ENCODE measurements at places on chromosomes 6 and 20.

- no peak for DNase-seq
Observed at GRCh38 chr6:73240730-73241129, 15.4 kb upstream of the KHDC1L start.

DNA sequence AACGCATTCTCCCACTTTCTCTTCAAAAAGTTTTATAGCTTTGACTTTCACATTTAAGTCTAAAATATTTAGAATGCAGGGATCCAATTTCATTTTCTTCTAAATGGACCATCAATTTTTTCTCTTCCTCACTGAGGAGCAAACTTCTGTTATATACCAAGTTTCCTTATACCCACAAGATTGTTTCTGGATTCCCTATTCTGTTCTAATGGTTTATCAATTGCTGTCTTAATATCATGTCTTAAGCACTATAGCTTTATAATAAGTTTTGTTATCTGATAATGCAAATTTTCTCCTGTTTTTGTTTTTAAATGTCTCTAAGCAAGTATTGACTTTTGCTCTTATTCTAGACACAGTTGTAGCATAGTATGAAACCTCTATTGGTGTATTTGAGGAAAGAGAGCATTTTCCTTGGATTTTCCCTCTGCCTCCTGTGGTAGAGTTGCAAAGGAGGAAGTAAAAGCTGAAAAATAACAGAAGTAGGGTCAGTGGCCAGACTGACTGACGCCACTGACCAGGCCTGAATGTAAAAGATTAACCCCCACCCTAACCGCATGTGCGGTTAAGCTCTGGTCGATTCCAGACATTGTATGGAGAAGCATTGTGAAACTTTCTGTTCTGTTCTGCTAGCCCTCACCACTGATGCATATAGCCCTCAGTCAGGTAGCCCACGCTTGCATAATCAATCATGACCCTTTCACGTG lies 40.3 kb downstream of the GPX5 start:
- no peak for DNase-seq

GRCh38 chr6:111591370-111591900 lies 14.2 kb downstream of the TRAF3IP2 start:
- DNase-seq: peak; percentile 97

DNA sequence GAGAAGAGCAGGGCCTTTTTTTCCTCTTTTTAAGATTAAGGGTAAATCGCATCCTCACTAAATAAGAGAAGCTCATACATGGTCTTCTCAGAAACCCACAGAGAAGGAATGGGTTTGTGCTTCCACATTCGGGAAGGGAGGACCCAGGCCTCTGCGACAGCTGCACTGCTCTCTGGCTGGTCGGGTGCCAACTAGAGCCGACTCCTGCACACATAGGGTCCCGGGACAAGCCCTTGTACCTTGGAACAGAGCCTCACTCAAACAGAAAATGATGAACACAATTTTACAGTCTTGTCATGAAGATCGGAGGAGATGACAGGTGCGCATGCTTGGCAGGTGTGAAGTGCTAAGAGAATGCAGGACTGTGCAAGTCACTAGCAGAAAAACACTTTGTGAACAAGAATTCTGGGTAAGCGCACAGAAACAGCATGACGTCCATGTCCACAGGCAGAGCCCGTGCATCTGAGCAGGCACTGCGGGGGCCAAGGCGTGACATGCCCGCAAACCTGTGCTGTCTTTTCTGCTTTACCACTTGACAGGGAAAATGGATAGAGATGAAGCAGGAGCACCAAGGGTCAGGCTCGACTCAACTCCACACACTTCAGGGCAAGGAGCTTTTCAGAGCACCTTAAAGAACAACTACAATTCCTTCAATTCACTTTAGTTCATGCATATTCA lies 101.0 kb upstream of the MPC1 start:
- DNase-seq: no peak

- DNase-seq: no peak
Observed at GRCh38 chr6:20058121-20058905, 154.0 kb downstream of the MBOAT1 start.

DNA sequence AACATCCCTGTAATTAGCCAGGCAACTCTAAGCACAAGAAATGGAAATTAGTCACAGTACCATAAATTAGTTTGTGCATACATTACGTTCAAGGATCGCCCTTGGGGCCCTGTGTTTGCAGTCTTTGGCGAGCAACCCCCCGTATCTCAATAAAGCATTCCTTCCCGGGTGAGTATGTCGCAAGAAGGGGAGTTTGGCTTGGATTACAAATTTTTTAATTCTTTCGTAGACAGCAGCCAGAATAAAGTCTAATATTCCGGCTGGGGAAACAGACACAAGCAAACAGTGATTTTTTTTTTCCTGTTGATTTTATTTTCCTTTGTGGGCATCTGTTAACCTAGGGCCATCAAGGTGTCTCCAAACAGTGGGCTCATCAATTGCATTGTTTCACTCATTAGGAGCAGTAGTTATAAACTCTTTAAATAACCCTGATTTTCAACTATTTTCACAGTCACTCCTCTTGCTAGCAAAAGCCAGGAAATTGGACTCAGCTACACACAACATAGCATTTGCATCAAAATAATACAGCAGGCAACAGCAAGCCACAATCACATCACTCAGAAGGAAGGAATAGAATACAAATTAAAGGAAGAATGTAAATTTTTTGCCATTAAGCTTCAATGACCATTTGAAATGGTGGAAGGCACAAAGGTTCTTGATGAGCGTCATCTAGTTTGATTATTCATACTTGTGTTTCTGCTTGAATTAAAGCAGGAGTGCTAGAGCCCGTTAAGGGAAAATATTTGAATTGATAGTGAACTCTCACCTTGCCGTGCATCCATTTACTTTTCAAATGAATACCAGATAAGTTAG lies 85.3 kb downstream of the LINC00237 start:
- DNase-seq: no peak

DNA sequence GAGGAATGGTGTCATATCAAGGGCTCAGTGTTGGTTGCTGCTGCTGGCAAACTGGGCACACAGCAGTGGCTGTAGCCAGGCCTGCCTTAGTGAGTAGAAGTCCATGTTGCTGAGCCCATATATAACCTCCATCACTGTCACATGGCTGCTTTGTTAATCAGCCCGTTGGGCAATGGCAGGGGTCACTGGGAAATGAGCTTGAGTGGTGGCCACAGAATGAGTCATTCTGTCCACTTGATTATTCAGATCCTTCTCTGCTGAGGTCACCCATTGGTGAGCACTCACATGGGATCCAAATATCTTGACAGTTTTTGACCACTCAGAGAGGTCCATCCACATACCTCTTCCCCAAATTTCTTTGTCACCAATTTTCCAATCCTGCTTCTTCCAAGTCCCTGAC lies 898.9 kb upstream of the EYS start:
- DNase-seq: no peak

GRCh38 chr6:149969635-149970034 lies 5.9 kb downstream of the ULBP1 start:
- no peak for DNase-seq

- peak; percentile 86 for DNase-seq
Observed at GRCh38 chr6:113695516-113695915, 161.6 kb upstream of the MARCKS start.

DNA sequence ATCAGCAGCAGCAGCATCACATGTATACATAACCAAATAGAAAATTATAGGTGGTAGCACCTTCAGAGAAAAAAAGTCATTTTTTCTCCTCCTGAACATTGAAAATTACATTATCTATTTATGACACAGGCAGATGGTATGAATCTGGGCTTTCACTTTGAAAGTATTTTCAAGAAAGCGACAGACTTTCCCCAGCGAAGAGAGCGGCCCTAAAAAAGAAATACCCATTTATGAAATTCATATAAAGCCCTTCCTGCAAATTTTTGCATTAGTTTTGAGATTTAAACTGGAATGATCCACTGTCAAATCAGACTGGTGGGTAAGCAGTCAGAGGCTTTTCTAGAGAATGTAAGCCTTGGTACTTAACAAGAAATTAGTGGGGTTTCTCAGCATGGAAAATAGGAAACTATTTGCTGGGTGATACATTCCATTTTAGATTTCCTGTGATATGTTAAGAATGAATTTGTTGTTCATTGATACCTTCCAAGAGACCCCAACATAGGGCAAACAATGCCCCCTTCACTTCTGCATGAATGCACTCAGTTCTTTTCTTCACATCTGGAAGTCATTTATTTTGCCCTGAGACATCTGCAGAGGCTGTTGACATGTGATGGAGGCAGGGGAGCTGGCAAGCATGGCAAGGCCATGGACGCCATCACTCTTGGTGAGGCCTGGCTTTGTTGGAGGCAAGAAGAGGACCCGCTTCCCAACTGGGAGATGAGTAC lies 147.0 kb downstream of the LINC00237 start:
- DNase-seq: no peak

DNA sequence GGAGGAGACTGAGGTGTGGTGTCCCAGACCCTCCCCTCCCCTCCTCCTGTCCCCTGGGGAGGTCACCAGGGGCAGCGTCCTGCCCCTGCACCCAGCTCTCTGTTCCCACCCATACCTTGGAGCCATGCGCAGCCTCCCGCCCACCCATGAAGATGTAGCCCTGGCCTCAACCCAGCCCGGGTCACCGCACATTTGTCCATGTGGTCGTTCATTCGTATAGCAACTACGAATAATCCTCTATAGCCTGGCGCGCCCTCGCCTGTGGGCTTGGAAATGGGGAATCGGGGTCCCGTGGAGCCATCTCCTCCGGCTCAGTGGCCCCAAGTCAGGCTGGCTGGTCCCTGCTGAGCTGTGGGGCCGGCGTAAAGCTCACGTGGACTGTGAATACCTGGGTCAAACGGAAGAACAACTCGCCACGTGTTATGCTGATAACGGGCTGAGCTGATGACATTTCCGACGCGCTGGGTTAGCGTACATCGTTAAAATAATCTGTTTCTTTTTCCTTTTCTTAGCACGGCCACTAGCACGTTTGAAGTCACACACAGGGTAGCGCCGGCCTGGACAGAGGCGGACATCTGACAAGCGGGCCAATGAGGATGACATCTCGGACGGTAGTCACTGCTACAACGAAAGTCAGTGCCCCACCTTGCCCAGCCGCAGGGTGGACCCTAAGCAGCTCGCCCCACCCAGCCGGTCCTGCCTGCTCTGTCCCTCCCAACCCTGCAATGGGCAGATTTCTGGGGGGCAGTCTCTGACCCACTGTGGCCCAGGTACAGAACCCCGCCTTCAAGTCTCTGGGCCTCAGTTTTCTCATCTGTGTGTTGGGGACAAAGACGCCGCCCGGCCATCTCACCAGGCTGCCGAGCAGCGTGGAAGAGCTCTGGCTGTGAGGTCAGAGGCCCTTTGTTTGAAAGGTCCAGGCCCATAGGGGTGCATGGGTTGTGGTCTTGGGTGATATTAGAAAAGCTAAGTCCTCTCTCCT lies 19.8 kb upstream of the RBBP8NL start:
- no peak for DNase-seq

- no peak for DNase-seq
Observed at GRCh38 chr20:50975701-50976330, 17.2 kb downstream of the MOCS3 start.

- DNase-seq: no peak
Observed at GRCh38 chr20:63132131-63132714, 83.7 kb downstream of the YTHDF1 start.

DNA sequence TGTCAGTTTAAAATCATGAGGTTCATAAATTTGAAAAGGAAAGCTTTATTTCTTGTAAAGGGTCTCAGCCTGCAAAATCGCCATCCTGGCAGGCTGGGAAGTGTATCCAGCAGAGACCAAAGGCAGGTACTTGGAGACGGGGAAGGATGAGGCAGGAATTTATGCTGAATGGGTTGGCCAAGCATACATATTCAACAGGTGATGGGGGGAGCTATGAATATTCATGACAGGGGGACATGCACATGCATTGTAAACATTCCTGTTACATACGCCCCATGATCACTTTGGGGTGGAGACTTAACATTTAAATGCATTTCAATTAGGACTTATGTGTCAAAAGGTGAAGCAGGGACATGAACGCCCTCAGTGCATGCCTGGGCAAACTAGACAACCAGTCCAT lies 9.8 kb upstream of the SLC22A1 start:
- no peak for DNase-seq

GRCh38 chr6:42702200-42702599 lies 20.2 kb downstream of the PRPH2 start:
- no peak for DNase-seq

DNA sequence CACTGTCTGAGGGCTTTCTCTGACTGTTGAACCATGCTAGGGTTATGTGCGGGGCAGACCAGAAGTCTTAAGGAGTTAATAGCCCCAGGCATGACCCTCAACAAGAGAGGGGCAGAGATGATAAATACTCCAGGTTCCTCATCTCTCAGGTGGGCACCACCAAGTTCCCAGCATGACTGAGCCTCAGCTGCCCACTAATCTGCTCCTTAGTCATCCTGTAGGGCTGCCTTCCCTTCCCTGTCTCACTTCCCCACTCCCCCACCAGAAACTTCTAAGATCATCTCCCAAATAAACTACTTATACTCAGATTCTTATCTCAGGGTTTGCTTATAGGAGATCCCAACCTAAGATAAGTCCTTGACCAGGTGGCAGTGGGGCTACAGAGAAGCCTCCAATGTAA lies 137.2 kb upstream of the PRND start:
- no peak for DNase-seq

DNA sequence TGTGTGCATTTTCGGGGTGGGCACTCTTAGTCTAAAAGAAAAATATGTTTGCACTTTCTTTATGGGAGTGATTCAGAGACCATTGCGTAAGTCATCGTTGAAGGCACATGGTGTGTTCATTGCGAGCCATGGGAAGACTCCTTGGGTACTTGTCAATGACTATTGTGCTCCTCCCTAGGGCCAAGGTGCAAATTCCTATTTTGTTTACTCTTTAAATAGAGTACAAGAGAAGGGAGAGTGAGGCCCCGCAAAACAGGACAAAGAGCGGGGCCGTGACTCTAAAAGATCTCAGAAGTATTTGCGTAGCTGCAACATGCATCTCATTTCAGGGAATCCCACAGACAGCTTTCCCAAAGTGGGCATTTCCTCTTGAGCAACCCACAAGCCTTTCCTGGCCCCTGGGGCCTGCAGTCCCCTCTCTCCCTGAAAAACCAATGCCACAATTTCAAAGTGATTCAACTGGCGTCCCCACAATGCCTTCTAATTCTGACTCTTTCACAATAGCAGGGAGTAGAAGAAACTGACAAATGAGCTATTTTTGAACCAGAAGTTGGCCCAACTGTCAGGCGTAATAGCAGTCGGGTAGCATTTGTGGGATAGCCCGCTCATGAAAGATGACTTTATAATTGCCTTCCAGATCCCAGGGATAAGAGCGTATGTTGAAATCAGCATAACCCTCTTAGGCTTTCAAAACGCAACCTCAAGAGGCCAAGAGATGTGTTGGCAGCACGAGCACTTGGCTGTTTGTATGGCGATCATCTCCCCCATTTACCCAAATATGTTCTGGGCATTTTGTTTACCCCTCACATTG lies 277.9 kb upstream of the BMP2 start:
- no peak for DNase-seq

DNA sequence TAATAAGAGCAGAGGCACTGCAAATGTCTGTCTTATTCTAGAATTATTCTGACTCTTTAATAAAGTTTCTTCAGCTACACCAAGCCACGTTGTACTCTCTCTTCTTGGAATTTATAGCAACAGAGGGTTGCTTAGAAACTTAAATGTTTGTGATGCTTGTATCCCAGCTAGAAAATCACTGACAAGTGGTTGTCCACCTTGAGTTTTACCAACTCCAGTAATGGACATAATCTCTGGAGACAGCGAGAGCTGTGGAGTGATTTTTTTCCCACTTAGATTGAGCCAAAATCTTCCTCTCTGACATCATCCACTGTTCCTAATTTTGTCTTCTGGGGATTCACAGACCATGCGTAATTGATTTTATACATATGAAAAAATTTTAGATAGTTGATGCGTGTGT lies 8.0 kb downstream of the ECT2L start:
- peak; percentile 12 for DNase-seq

GRCh38 chr6:157538168-157538567 lies 157.2 kb downstream of the ZDHHC14 start:
- no peak for DNase-seq

Data from GM04503 (cell line).